ENCODE measurements at places on chromosomes 16 and 17. TPM values are rescaled to one million over a fixed set of nuclear protein-coding genes. Genes with fewer than 3 reads are reported as not detected.

SIAH1 gene
- polyA plus RNA-seq, result 16.0 TPM

USP43 gene
- polyA plus RNA-seq, result 0.22 TPM

NEUROD2 gene
- not detected for polyA plus RNA-seq

- DNase-seq, result no peak
Observed at GRCh38 chr17:57720386-57721035, 24.6 kb downstream of the CCDC182 start.

- DNase-seq, result no peak
Observed at GRCh38 chr17:28900986-28901726, 1.7 kb downstream of the DHRS13 start.

Data from spleen (tissue), 13 donors.